IMR-90 (cell line): ENCODE measurements at places on chromosomes 1 and 21. TPM values are rescaled to one million over a fixed set of nuclear protein-coding genes. Genes with fewer than 3 reads are reported as not detected.
A peak's percentile ranks its signal among the peaks of the same experiment; 100 is the strongest.

- DNase-seq = no peak
- H3K27me3 ChIP-seq = no peaks in the 10 kb centered on the region
- H3K4me1 ChIP-seq = no peaks in the 10 kb centered on the region
- H3K4me3 ChIP-seq = no peak overlapping the region
- no peaks in the 10 kb centered on the region for H3K36me3 ChIP-seq
Observed at GRCh38 chr1:217943361-217943760, 312.2 kb downstream of the SPATA17 start.

- H3K36me3 ChIP-seq = no peaks in the 10 kb centered on the region
- H3K27ac ChIP-seq = no peak overlapping the region
- peak; percentile 37 for DNase-seq
Observed at GRCh38 chr1:65264197-65264929, 45.0 kb upstream of the DNAJC6 start.

DNA sequence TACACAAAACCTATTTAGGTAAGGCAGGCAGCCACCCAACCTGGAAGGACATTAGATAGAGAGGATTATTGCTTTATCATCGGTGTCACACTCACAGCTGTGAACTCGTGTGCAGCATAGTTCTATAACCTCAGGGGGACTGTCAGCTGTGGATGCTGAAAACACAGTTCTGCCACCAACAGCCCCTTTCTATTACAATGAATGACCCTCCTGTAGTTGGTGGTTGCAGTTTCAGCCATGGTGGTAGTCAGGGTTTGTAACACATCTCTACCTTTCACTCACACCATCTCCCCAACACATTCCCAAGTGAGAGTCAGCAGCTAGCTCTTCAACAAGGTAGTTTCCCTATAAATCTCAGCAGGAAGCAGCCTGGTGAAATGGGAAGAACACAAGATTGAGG, 136.8 kb downstream of the ZC3H11B start:
- no peaks in the 10 kb centered on the region for H3K27me3 ChIP-seq
- no peaks in the 10 kb centered on the region for H3K4me1 ChIP-seq
- H3K27ac ChIP-seq = no peak overlapping the region
- DNase-seq = no peak

GRCh38 chr1:226549094-226549936, 751 bp downstream of the STUM start:
- peaks cover 2% of the 10 kb centered on the region; the same call in 1 of the 2 replicates for H3K4me1 ChIP-seq
- no peak overlapping the region; the same call in 1 of the 2 replicates for H3K4me3 ChIP-seq
- peaks cover 61% of the 10 kb centered on the region for H3K27me3 ChIP-seq

DNA sequence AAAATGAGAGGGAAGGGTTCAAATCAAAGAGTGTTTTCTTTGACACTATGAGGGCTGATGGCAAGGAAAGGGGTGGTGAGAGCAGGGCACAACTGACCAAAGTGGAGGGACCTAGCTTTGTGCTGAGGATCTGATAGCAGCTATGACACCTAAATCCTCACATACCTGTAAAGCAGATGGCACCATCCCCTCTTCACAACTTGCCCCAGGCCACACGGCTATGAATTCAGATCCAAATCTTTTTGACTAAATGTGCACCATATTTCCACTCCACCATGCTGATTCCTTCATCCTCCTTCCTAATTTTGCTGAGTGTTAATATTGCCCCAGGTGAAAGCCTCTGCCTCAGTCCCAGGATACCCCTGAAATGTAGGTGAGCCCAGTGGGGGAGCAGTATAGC, 385.7 kb downstream of the PLPP3 start:
- no peaks in the 10 kb centered on the region for H3K36me3 ChIP-seq
- peaks cover 8% of the 10 kb centered on the region for H3K4me1 ChIP-seq
- H3K27ac ChIP-seq = no peak overlapping the region
- H3K27me3 ChIP-seq = no peaks in the 10 kb centered on the region; the same call in 1 of the 2 replicates
- DNase-seq = no peak

- no peak overlapping the region for H3K4me3 ChIP-seq
- H3K4me1 ChIP-seq = no peaks in the 10 kb centered on the region
- no peaks in the 10 kb centered on the region for H3K27me3 ChIP-seq
- DNase-seq = no peak
- H3K27ac ChIP-seq = no peak overlapping the region
Observed at GRCh38 chr1:4397196-4397595, 257.2 kb upstream of the AJAP1 start.

- H3K27ac ChIP-seq = no peak overlapping the region
- DNase-seq = no peak
Observed at GRCh38 chr1:174954073-174954460, 45.7 kb upstream of the CACYBP start.

GRCh38 chr1:93172778-93173177, 7.4 kb downstream of the TMED5 start:
- H3K27me3 ChIP-seq = no peaks in the 10 kb centered on the region
- H3K36me3 ChIP-seq = peaks cover 7% of the 10 kb centered on the region
- no peak overlapping the region for H3K4me3 ChIP-seq
- peak; percentile 2 for DNase-seq
- no peak overlapping the region for H3K27ac ChIP-seq
- peaks cover 2% of the 10 kb centered on the region for H3K4me1 ChIP-seq

DNA sequence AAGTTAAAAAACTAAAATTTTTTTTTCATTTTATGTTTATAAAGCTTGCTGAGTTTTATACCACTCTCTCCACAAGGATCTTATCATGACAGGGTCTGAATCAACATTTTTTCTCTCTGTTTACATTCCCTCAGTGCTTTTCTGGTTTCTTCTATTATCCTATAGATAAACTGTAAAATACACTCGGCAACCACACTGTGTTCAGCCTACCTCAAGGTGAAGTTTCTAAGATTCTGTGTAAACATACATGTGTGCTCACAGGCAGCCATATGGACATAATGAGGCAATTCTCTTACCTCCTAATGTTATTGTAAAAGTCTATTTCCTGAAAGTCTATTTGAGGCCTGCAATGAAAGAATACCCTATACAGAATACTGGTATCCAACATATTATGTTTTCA, 114.6 kb downstream of the NTPCR start:
- H3K27ac ChIP-seq = peak overlapping the region; percentile 73; the same call in 1 of the 2 replicates
- H3K4me1 ChIP-seq = peaks cover 14% of the 10 kb centered on the region
- peaks cover 2% of the 10 kb centered on the region; the same call in 1 of the 2 replicates for H3K27me3 ChIP-seq
- H3K4me3 ChIP-seq = no peak overlapping the region

DNA sequence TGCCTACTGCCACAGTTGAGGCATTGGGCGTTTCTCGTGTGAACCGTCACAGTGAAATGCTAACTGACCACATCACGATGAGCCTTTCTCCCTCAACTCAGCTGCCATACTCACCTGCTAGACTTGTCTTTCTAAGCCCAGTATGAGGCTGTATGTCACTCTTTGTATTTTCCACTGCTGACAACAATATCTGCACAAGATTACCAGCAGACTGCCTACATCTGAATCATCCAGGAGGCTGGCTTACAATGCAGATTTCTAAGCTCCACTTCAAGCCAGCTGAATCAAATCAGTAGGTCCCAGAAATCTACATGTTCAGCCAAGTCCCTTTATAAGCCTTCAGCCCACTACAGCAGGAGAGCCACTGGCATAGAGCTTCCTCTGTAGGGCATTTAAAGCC, 355.0 kb upstream of the DUSP10 start:
- peak; percentile 42 for DNase-seq
- H3K27ac ChIP-seq = no peak overlapping the region
- H3K4me1 ChIP-seq = peaks cover 2% of the 10 kb centered on the region; the same call in 1 of the 2 replicates
- no peaks in the 10 kb centered on the region for H3K27me3 ChIP-seq
- no peak overlapping the region for H3K4me3 ChIP-seq

DNA sequence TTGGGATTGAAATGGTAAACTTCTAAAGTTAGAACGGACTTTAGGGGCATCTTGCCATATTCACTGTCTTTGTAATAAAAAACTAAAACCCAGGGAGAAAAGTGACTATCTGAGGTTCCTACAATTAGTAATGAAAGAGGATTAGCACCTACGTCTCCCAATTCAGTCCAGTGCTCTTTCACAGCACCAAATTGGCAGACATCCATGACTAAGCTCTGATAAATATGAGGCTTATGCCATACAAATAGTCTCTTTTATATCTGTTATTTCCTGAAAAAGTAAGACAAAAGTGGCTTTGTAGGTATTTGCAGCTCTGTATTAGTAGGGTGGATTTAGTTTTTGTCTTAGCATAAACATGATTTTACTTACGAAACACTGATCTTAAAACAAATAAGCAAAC, 315.0 kb upstream of the NRIP1 start:
- no peaks in the 10 kb centered on the region for H3K27me3 ChIP-seq
- DNase-seq = no peak
- no peaks in the 10 kb centered on the region for H3K4me1 ChIP-seq
- H3K36me3 ChIP-seq = no peaks in the 10 kb centered on the region

DNA sequence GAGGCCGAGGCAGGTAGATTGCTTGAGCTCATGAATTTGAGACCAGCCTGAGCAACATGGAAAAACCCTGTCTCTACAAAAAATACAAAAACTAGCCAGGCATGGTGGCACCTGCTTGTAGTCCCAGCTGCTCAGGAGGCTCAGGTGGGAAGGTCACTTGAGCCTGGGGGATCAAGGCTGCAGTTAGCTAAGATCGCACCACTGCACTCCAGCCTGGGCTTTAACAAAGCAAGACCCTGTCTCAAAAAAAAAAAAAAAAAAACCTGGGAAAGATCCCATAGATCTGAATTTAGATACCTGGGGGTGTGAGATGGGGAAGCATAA, 32.9 kb downstream of the NIBAN1 start:
- no peak for DNase-seq
- H3K36me3 ChIP-seq = no peaks in the 10 kb centered on the region
- no peaks in the 10 kb centered on the region for H3K27me3 ChIP-seq
- no peak overlapping the region for H3K27ac ChIP-seq
- peaks cover 5% of the 10 kb centered on the region for H3K4me1 ChIP-seq

DNA sequence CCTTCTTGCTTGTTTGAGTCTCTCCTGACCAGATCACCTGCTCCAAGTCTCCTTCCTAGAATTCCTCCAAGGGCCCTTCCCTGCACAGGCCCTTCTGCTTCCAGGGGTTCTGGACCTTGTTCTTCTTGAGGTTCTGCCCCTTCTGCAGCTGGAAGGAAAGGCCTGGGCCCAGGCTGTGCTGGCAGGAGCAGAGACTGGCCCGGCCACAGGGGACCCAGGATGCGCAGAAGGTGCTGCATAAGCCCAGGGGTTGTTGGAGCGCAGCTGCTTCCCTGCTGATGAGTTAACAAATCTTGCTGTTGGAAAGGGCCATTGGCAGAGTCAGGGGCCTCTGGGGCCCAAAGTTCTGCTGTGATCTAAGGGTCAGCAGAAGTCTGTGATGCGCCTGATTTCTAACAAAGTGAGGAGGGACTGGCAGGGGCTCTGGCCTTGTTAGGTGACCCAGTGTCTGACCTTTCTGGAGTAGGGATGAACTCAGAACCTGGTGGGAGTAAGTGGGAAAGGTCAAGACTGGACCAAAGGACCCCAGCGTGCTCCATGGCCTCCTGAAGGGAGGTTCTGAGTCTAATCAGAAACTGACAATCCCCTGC, 509.8 kb downstream of the PTPRU start:
- no peak overlapping the region for H3K4me3 ChIP-seq
- no peak for DNase-seq
- no peaks in the 10 kb centered on the region for H3K4me1 ChIP-seq
- H3K27ac ChIP-seq = no peak overlapping the region
- no peaks in the 10 kb centered on the region for H3K36me3 ChIP-seq

DNA sequence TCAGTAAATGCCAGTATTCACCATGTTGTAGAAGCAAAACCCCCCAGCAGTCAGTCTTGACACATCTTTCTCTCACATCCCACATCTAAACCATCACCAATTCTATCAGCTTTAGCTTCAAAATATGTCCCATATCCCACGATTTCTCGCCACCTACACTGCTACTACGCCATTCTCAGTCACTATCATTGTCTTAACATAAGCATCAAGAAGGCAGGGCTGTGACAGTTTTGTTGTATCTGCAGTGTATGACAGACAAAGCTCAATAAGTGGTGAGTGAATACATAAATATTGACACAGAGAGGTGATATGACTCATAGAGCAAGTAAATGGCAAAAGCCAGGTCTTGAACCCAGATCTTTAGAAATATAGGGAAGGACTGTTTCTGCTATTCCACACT, 59.9 kb downstream of the JAK1 start:
- H3K27me3 ChIP-seq = no peaks in the 10 kb centered on the region
- H3K4me3 ChIP-seq = no peak overlapping the region
- no peak overlapping the region for H3K27ac ChIP-seq
- peaks cover 3% of the 10 kb centered on the region for H3K4me1 ChIP-seq
- no peaks in the 10 kb centered on the region for H3K36me3 ChIP-seq

DNA sequence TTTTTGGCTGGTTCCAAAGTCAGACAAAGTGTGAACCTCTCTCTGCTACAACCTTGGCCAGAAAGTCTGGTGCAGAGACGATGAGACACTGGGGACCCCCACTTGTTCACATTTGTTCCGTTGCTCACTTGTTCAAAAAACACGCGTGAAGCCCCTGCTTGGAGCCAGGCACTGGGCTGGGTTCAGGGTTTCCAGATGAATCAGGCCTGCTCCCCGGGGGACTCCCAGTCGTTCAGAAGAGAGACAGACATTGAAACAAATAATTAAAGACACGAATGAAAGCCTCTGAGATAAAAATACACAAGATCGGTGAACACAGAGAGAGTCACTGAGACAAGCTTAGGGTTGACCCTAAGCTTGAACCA, 101.5 kb upstream of the RUNX3 start:
- H3K27ac ChIP-seq = no peak overlapping the region
- no peak for DNase-seq
- H3K4me1 ChIP-seq = peaks cover 2% of the 10 kb centered on the region; the same call in 1 of the 2 replicates
- H3K4me3 ChIP-seq = no peak overlapping the region
- no peaks in the 10 kb centered on the region for H3K36me3 ChIP-seq

DNA sequence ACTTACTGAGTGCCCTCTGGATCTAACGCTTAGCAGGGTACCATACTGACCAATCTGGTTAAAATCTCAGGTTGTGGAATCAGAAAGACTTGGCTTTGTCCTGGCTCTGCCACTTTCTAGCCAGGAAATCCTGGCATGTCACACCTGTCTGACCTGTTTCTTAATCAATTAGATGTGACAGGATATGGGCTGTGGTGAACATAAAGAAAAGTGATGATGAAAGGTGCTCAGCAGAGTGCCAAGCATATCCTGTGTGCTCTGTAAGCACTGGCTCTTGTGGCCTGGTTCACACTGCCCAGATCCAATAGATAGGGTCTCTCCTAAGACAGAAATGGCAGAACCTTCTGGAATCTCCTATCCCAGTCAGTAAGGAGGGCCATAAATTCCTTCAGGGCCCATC, 53.9 kb downstream of the PHC2 start:
- no peak overlapping the region for H3K4me3 ChIP-seq
- DNase-seq = no peak
- H3K27me3 ChIP-seq = no peaks in the 10 kb centered on the region
- peaks cover 1% of the 10 kb centered on the region; the same call in 1 of the 2 replicates for H3K36me3 ChIP-seq
- no peak overlapping the region for H3K27ac ChIP-seq

The IL10 gene
- total RNA-seq = not detected in 2 replicates

The CLEC20A gene
- not detected in 2 replicates for total RNA-seq

The ZFP69 gene
- total RNA-seq = 1.6 and 2.5 TPM in 2 replicates

The HCRTR1 gene
- not detected in 2 replicates for total RNA-seq

The TAS1R1 gene
- not detected in 2 replicates for total RNA-seq

The FAM110D gene
- not detected in 2 replicates for total RNA-seq

The TUT4 gene
- total RNA-seq = 10.9 and 28.6 TPM in 2 replicates

The HPCA gene
- total RNA-seq = not detected in 2 replicates
